Suppressor macrophage treated with lipopolysaccharide for 4 hours (primary cell): ENCODE measurements at places on chromosomes 6 and 20.
A peak's percentile ranks its signal among the peaks of the same experiment; 100 is the strongest.

DNA sequence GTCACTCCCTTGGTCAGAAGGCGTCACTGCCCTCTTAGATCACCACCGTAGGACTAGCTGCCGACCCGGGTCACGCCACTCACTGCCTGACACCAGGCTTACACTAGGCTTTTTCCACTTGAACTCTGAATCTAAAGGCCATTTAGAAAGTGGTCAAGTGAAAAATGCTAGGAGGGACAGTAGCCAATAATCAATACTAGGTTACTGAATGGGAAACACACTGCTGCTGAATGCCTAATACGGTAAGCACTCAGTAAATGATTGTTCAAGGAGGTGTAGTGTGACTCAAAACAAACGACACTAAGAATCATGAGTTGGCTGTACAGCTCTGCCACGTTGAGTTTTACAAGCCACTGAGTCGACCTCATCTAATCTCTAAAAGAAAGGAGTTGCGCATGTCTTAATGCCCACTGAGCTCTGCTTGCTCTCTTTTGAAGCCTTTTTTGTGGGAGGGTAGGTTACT, 760 bp upstream of the IBTK start:
- peak; percentile 57 for DNase-seq

DNA sequence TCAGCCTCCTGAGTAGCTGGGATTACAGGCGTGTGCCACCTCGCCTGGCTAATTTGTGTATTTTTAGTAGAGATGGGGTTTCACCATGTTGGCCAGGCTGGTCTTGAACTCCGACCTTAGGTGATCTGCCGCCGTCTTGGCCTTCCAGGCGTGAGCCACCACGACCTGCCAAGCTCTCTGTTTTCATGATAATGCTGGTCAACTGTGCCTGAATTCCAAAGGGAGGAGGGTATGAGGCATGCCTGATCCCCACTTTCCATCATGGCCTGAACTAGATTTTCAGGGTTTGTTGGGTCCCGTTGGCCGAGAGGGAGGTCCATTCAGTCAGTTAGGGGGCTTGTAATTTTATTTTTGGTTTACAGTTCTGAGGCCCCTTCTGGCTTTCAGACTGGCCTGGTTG, 28.0 kb upstream of the ANGPT4 start:
- no peak for DNase-seq

DNA sequence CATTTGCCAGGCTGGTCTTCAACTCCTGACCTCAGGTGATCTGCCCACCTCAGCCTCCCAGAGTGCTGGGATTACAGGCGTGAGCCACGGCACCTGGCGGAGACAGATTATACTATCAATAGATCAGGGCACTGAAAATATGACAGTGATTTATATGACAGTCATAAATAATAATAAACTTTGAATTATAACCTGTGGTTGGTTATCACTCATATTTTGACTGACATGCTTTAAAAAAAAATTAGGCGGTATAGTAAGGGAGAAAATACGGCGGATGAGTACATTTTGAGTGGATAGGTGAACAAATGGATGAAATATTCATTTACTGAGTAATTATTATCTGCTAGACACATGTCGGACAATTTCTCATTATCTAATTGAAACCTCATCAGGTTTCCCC, 28.8 kb downstream of the TMEM244 start:
- no peak for DNase-seq

DNA sequence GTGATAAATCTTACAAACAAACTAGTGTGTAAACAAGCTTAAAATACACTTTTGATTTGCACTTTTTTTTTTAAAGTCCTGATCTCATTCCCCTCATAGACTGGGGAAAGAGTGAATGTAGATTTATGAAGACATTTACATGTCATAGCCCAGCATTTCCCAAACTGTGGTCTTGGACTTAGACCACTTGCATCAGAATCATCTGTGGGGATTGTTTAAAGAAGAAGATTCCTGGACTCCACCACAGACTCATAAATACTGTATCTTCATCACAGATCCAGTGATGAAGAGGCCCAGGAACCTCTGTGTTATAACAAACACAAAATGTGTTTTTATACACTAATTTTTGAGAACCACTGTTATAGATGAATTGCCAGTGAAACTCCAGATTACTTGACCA, 99.5 kb downstream of the KCNQ5 start:
- DNase-seq: no peak

DNA sequence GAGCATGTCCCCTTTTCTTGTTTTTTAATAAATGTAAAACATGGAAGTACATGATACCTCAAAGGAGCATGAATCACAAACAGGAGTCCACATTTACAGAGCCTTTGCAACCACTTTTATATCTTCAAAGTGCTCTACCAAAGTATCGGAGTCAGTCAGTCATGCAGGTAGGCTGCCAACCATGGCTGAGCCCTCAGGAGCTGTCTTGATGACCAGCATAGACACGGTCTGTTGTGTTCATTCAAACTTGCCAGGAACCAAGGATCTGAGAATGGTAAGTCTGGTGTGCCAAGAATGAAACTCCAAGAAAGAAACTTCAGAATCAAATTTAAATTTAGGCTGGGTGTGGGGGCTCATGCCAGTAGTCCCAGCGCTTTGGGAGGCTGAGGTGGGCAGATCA, 111.5 kb downstream of the SLC16A10 start:
- DNase-seq: no peak

DNA sequence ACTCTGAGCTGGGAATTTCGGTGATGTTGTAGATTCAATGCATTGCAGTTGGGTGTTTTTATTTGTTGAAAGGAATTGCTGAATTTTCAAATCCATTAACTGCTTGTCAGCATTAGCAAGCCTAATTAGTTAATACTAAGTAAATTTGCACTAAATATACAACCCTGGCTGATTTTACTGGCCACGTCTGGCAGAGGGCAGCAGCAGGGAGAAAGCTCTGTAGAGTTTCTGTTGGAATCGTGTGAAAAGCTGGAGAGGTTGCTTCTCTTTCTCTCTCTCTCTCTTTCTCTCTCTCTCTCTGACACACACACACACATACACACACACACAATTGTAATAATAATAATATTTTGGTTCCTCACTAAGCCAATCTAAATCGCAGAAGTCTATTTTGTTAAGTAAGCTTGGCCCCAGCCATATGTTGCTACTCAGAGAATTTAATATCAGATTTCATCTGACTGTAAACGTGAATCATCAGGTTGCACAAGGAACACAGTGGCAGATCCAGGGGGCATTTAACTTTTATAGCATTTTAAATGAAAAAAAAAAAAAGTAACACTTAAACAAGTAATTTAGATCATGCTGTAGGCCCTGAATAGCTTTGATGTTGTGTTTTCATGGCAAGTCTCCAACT, 289.5 kb downstream of the ESR1 start:
- no peak for DNase-seq

GRCh38 chr20:44137266-44137801, 49.7 kb downstream of the JPH2 start:
- no peak for DNase-seq

DNA sequence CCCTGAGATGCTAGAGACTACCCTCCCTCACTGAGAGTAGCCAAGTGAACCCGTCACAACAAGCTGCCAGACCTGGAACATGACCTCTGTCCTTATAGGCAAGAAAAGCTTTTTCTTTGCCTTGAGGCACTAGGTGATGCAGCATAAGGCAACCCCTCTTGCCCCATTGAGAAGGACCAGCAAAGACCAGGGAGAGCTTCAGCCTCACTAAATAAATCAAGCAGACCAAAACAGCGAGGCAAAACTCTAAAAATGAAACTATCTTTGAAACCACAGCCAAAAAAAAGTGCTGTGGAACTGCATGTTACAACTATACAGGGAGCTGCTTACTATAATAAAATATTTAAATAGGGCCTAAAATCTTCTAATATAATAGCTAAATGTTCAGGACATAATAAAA, 62.6 kb upstream of the FAM83B start:
- DNase-seq: no peak

- no peak for DNase-seq
Measured at GRCh38 chr6:56022678-56023077, 147.3 kb upstream of the BMP5 start.

- no peak for DNase-seq
Measured at GRCh38 chr6:364609-365540, 26.7 kb upstream of the IRF4 start.

- no peak for DNase-seq
Measured at GRCh38 chr6:66538551-66539135, 831.6 kb upstream of the EYS start.

GRCh38 chr6:158706369-158706982, 56.6 kb downstream of the SYTL3 start:
- no peak for DNase-seq

- DNase-seq: no peak
Measured at GRCh38 chr20:2279253-2279779, 16.5 kb upstream of the TGM3 start.

- DNase-seq: no peak
Measured at GRCh38 chr6:26380256-26380655, 2.7 kb upstream of the BTN2A2 start.

DNA sequence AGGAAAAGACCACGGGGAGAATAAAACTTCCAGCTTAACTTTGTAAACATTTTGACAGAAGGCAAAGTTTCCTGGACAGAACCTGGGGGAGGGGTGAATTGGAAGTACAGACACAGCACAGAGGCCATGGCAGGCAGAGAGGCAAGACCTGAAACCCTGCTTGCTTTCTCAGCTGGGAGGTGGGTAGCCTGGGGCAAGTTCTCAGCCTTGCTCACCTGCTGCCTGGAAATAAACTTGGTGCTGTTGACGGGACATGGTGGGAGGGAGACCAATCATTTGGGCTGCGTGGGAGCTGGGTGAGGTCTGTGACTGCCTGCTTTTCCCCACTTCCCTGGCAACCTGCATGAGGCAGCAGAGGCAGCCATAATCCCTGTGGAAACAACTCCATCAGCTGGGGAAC, 221.3 kb downstream of the MOXD1 start:
- no peak for DNase-seq

DNA sequence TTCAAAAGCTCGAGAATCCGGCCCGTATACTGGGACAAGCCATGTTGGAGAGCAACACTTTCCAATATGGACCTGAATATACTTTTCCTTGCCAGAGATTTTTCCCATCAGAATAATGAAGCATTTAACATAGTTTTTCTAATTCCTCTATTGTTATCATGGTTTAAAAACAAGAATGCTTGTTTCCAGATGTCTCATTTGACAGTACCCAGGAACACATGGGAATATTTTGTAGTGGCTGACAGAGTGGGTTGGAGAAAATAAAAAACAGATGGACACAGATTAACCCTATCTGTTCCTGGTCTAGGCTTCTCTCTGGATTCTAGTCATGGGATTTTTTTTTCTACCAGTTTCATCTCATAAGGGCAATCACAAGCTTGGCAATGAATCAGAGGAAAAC, 164.8 kb upstream of the CEP162 start:
- no peak for DNase-seq

- DNase-seq: no peak
Measured at GRCh38 chr20:62606551-62607201, 35.6 kb upstream of the SLCO4A1 start.

DNA sequence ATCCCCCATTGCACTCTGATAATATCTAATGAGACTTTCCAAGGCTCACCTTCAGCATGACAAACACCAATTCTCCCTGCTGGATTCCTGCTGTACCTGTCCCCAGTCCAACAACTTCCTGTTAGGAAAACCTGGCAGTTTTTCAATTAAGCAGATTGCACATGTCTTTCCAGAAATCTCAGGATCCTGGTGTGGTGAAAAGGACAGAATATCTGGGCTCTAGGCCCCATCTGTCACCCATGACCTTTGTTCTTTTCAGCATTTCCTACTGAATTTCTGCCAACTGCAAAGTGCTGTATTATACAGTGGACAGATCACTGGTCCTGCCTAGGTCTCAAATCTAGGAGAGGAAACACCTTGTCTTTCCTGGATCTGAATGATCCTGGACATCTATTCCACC, 27.7 kb upstream of the DTNBP1 start:
- no peak for DNase-seq

DNA sequence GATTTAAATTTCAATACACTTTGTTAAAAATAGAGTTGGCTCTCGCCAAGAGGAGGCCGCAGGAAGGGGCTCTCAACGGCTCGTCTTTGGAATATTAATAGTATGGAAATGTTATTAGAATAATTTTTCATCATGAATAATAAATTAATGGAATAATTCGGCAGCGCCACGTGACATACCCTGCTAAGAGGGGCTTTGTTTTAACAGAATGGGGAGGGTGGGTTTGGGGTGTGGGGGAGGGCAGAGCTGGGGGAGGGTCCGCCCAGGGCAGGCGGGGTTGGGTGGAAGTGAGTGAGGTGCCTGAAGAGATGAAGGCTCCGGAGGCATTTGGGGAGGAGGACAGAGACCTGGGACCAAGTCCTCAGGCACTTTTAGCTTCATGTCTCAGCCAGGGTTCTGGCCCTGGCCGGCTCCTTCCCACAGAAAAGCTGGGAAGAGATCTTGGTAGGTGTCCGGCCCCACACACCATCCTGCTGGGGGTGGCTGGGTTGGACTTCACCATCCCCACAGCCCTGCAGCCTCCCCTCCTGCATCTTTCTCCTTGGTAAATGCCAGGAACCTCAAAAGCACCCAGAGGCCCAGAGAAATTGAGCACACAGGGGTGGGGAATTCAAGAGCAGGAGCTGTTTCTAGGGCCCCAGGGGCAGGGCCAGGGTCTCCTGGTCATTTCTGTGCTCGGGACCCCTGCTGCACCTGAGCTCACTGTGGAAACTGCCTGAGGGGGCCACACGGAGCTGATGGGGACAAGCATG, 93.6 kb upstream of the BHLHE23 start:
- DNase-seq: no peak

DNA sequence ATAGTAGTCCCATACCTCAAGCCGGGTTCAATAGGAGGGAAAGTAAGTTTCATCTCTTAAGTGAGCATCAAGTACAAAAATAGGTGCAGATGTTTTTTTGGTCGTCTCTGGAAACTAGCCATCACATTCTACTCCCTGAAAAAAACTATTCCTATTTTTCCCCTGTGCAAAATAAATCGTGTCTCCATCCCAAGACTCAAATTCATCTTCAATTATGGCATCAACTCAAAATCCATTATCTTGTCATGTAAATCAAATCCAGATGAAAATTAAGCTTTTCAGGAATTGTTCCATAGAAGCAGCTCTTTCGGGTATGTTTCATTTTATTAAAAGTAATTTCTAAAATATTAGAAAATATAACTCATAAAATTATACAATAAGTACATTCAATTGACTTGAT, 1368.4 kb downstream of the GRIK2 start:
- DNase-seq: no peak

DNA sequence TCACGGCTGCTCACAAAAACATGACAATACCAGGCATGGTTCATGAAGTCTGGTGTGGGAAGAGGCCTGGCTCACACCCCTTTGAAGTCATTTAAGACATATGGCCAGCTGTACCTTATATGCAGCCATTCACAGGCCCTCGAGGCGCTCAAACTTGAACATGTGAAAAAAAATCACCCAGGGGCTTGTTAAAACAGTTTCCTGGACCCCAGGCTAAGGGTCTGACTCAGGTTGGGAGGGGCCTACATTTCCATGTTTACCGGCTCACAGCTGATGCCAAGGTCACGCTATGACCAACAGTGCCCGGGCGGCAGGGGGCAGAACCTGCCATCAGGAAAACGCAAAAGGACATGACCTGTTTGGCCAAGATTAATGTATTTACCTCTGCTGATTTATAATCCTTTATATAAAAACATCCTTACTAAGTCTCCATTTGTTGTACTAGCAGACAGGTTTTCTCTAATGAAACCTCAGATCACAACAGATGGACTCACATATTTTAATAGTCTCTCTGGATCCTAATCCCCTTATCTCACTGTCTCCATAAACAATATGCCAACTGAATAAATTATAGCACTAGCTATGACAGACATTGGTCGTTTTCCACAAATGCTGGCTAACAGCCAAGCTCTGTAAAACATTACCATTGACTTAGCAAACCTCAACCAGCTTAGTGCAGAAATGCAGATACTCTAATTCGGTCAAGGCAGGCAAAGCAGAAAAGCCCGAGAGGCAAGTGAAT, 19.9 kb downstream of the EZR start:
- no peak for DNase-seq
